ENCODE measurements at places on chromosomes 3 and 15. TPM values are rescaled to one million over a fixed set of nuclear protein-coding genes. Genes with fewer than 3 reads are reported as not detected.

GRCh38 chr3:47523310-47524073 lies 10.0 kb upstream of the ELP6 start:
- DNase-seq = no peak

GRCh38 chr3:171790898-171791691 lies 19.2 kb downstream of the PLD1 start:
- DNase-seq = no peak

DNA sequence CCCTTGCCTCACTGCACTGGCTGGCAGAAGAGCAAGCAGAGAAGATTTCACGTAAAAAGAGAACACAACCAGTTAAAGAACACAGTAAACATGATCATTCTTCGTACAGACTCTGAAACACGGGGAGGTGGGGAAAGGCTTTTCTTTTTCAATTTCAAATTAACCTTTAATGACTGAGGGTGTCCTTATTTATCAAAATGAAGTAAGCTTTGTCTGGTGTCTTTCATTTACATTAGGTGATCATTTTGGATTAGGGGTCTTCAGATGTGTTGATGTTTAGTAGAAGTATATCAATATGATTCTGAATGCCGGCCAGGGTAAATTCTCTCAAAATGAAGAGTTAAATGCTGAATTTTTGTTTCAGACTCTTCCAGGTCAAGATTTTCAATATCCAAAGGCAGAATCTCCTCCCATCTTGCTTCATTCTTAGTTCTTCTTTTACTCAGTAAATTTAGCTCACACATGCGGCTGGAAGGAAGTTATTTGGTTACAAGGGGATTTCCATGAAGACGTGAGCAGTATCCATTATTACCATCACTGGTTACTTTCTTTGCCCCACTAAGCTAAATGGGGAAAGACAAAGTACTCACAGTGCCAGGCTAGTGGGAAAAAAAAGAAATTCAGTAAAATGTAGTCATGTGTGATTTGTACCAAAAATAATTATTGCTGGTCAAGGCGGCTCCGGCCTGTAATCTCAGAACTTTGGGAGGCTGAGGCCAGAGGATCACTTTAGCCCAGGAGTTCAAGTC lies 272.2 kb upstream of the NR2F2 start:
- DNase-seq = no peak

Gene SKOR1
- 0.24 TPM for polyA plus RNA-seq

GRCh38 chr3:123044981-123045763 lies 17.6 kb upstream of the SEMA5B start:
- DNase-seq = no peak

- DNase-seq = no peak
These were observed 55.1 kb downstream of the GASK1A start for GRCh38 chr3:43034200-43034599.

DNA sequence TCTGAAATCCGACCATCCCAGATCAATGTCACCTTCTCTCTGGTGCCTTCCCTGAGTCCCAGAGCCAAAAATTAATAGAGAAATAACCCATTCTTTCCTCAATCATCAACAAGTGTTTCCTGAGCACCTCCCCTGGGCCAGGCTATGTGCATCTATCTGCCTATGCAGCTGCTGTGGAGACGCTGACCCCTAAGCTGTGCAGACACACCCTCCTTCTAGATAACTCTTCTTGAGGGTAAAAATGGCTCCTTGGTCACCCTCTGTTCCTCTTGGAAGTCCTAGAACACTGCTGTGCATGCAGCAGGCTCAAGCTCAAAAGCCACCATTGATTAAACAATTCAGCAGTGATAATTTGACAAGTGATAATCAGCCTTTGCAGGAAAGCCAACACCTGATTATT lies 18.4 kb downstream of the CA12 start:
- no peak for DNase-seq

Gene COLQ
- polyA plus RNA-seq = 5.3 TPM

- DNase-seq = no peak
These were observed 61.0 kb downstream of the GTPBP8 start for GRCh38 chr3:113051787-113052186.

DNA sequence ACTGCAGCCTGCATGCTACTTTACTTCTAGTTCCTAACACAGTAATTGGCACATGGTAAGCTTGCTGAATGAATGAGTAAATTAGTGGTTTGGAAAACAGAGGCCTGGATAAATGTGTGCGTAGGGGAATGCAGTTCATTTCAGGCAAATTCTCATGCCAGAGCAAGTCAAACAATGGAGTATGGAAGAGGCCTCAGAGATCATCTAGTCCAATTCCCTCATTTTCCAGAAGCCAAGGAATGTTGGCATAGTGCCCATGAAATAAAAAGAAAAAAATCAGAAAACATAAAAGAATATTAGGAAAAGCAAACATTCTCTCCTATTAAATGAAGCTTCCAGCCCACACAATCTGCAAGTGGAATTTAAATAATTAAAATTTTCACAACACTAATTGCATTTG lies 92.4 kb downstream of the MB21D2 start:
- DNase-seq = no peak

GRCh38 chr3:125647318-125648014 lies 52.2 kb upstream of the OSBPL11 start:
- no peak for DNase-seq

Gene IL12A
- polyA plus RNA-seq = 0.79 TPM

Gene ARGFX
- polyA plus RNA-seq = not detected

GRCh38 chr15:100944986-100945385 lies 25.8 kb downstream of the LRRK1 start:
- no peak for DNase-seq

DNA sequence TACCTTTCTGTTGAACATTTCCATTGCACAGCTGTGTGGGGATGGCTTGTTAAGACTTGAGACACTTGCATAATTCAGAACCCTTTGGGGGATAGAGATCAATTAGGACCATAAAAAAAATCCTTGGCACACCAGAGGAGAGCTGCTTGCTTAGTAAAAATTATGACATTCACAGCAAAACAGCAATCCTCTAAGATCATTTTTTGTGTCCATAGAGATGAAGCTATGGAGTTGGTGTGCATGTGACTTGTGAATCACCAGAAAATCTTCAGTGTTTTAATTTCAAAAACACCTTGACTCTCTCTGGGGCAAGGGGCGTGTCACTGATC lies 7.7 kb downstream of the COL8A1 start:
- no peak for DNase-seq

GRCh38 chr3:135622656-135623055 lies 342.9 kb upstream of the PPP2R3A start:
- no peak for DNase-seq

- DNase-seq = no peak
These were observed 50.4 kb downstream of the FLNB start for GRCh38 chr3:58058361-58059263.

GRCh38 chr3:150681057-150681456 lies 22.7 kb downstream of the ERICH6 start:
- DNase-seq = no peak

DNA sequence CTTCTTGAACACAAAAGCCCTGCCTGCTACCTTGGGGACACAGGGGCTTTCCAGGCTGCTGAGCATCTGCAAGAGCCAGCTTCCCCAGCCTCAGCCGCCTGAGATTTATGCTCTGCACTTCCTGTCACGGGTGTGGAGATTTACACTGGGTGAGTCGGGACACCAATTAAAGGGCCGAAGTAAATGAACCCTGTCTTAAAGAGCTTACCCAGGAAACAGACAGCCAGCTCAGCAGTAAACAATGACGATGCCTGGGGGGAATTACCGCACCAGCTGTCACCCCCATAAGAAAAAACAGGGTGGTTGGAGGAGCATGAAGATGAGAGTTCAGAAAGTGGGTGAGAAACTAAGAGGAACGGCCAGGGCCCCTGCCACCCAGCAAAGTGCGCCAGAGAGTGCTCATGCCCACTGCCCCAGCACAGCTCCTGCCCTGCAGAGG lies 37.5 kb upstream of the IQSEC1 start:
- peak; percentile 71 for DNase-seq

GRCh38 chr3:9308298-9308990 lies 54.4 kb upstream of the THUMPD3 start:
- no peak for DNase-seq

Gene TRIP4
- 43.9 TPM for polyA plus RNA-seq

Gene ISL2
- polyA plus RNA-seq = 0.14 TPM

DNA sequence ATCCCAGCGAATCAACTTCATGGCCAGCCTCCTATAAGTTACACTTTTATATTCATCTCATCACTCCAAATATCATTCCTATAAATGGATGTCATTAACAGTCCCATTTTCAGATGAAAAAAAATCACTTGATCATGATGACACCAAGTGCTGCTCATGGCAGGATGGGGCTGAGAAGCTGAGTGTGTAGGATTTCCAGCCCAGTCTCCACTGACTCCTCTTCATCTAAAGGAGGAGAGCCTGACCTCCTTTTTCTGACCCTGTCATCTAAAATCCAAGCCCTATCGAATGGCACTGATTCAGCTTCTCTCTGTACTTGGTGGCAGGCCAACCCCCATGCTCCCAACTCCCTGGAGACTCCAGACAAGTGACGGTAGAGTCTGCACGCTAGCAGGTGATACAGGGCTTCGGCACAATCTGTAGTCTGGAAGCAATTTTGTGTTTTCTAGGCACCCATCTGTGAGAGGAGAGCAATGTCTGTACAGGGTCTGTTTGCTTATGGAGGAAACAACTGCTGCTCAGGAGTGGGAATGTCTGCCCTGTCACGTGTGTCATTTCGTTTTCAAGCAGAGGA lies 103.2 kb downstream of the EPHB1 start:
- DNase-seq = no peak

Gene SLC6A20
- polyA plus RNA-seq = 0.03 TPM

DNA sequence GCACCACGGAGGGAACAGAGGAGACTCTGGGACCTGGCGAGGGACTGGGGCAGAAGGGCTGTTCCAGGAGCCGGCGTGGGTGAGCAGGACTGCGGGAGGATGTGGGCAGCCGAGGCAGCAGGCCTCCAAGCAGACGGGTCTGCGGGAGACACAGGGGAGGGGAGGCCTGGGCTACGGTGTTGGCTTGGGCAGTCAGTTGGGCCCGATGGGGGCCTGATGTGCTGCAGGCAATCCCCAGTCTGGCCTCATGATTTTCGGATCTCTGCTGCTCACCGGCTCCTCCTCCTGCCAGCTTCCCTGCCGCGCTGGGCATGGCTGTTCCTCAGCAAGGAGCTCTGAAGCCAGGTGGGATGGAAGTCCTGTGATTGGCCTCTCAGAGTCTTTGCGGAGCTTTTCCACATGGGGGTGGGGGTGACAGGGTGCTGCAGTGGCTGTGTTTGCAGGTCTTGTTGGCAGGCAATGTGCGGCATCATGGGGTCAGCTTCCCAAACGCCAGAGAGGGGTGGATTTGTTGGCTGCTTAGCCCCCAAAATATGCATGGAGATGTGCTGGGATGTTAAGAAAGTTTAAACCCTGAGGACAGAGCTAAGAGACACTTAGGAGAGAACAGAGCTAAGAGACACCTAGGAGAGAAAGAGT lies 19.3 kb downstream of the MINAR1 start:
- no peak for DNase-seq

Gene LRRK1
- 2.9 TPM for polyA plus RNA-seq

Gene MST1R
- 1.2 TPM for polyA plus RNA-seq

DNA sequence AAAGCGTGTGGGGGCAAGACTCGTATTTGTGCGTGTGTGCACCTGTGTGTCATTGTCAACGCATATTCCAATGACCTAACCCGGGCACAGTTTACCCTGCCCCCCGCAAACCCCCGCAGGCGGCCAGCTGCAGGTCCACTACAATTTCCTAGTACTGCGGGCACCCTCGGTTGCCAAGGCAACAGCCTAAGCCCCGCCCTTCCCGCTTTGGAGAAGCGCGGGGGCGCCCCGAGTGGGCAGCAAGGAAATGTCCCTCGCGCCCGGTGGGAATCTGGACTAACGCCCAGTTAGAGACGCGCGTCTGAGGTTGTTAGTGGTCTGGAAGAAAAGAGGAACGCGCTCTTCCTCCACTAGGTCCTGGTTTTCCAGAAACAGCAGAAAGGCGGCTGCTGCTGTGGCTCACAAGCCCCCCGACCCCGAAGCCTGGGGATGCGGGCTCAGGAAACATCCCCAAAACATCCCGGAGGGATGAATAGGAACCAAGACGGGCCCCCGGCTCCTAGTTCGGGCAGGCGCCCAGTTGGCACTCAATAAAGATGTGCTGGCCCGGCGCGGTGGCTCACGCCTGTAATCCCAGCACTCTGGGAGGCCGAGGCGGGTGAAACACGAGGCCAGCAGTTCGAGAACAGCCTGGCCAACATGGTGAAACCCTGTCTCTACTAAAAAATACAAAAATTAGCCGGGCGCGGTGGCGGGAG lies 1.1 kb downstream of the ABHD14A start:
- no peak for DNase-seq

Gene SLC35G2
- 6.6 TPM for polyA plus RNA-seq

- DNase-seq = no peak
These were observed 35.7 kb upstream of the NECTIN3 start for GRCh38 chr3:111035902-111036301.

Gene SKIL
- polyA plus RNA-seq = 44.9 TPM

- DNase-seq = no peak
These were observed 60.8 kb downstream of the RAB11A start for GRCh38 chr15:65930134-65930533.

Gene LRRN1
- 18.0 TPM for polyA plus RNA-seq

- DNase-seq = no peak
These were observed 24.0 kb downstream of the STX19 start for GRCh38 chr3:94004301-94004910.

GRCh38 chr15:92076541-92076940 lies 223.0 kb downstream of the SLCO3A1 start:
- DNase-seq = no peak

Gene MEGF11
- 0.44 TPM for polyA plus RNA-seq

- no peak for DNase-seq
These were observed 45.4 kb downstream of the BTD start for GRCh38 chr3:15646851-15647511.

- no peak for DNase-seq
These were observed 126.8 kb upstream of the PFN2 start for GRCh38 chr3:150097588-150097890.

DNA sequence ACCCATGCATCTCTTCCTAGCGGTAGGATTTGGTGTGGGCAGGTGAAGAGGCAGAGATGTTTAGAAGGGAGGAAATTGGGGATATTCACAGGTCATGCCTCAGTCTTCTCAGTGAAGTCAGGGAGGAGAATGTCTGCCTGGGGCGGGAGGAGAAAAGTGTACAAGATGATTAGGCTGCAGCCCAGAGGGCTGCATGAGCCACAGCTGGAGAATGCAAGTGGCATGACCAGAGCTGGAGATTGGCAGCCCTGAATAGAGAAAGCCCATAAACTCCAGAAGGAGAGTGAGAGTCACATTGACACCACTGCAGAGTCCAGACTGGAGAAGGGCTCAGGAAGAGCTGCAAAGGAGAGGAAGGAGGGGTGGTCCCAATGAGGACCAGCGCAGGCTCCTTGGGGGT lies 22.6 kb downstream of the PDHB start:
- DNase-seq = no peak

Gene TMEM207
- polyA plus RNA-seq = 13.4 TPM

All from left renal pelvis (tissue), 4 donors.